ENCODE measurements at places on chromosomes 5 and 9.

GRCh38 chr5:59266410-59266809 lies 627.1 kb downstream of the PDE4D start:
- DNase-seq: no peak

DNA sequence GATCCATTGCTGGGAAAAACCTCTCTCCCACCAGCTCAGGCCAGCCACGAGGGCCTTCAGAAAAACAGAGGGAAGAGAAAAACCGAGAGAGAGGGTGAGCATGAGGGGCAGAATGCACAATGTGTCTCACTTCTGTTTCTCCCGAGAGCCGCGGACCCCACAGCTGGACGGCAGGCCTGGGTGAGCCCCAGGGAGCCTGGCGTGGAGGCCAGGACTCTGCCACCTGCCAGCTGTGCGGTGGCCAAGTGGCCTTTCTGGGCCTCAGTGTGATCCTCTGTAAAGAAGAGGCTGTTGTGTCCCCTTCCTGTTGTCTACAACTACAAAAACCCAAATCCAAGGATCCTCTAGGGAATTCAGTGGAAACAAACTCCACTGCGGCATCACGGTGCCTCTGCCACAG lies 179.3 kb downstream of the PAX5 start:
- DNase-seq: no peak

DNA sequence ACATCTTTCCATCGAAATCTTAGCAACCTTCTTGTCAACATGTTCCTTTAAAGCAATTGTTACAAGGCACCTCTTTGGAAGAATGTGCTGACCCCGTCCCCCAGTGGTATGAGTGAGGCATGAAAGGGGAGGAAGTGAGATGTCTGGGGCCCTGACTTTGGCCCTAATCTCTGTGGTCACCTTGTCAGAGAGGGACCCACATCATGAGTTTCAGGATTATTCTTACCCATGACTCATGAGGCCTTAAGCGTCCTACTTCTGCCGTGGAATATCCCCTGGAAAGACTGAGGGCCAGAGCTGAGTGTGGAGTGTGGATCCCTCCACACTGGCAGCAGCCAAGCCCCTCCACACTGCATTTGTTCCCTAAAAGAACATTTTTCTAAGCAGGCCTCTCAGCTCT lies 81.2 kb downstream of the FSTL4 start:
- DNase-seq: no peak

DNA sequence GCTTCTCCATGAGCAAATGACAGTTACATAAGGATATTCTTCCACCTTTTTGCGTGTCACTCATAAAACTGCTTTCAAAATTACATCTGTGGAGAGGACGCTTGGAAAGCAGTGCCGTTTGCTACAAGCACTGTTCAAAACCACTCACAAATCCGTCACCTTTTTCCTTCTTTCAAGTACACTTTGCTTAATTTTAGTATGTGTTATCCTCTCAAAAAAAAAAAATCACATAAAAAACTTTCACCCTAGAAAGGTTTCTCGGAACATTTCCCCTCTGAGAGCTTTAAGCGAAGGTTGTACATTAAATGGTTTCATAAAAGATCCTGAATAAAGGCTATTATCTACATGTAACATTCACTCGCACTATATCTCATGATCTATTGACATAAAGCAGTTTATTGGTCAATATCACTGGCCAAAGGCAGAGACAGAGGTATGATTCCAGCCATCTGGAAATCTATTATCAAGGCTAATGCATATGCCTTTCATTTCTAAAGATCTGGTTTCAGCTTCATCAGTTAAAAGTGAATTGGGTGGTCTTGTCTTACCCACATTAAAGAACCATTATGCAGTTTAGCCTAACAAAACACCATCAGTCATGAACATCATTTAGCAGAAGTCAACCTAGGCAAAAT lies 163.6 kb downstream of the ENC1 start:
- DNase-seq: no peak

- DNase-seq: peak; percentile 92
Observed at GRCh38 chr5:139651853-139652787, 4.0 kb downstream of the CXXC5 start.

DNA sequence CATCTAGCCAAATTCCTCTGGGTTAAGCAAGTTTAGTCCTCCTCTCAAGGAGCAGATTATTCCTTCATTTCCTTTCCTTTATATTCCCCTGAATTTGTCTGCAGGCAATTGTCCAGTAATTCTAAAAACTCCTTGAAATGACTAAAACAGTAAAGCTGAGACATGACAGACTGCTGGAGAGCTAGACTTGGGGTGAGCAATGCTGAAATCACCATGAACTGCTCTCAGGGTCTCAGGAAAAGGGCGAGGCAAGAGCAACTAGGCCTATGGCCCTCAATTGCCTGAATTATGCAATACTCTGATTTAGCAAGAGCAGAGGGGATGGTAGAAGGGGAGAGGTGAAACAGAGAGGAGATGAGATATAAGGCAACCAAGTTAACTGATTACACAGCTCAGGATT lies 172.9 kb upstream of the NREP start:
- no peak for DNase-seq

DNA sequence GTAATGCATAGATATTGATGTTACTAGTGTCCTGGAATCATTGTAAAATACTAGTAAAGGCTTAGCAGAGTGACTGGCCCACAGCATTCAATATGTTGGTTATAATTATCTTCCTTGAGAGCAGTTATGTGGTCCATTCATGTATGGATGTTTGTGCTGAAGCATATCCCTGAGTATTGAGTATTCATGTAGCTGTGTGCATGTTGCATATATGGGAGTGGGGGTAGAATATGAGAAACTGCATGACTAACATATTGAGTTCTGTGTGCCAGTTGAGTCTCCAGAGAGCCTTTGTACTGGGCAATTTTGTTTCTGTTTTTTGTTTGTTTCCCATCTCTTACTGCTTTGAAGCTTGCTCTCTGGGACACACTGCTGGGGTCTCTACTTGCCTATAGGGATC lies 222.7 kb upstream of the TRIM32 start:
- DNase-seq: no peak

DNA sequence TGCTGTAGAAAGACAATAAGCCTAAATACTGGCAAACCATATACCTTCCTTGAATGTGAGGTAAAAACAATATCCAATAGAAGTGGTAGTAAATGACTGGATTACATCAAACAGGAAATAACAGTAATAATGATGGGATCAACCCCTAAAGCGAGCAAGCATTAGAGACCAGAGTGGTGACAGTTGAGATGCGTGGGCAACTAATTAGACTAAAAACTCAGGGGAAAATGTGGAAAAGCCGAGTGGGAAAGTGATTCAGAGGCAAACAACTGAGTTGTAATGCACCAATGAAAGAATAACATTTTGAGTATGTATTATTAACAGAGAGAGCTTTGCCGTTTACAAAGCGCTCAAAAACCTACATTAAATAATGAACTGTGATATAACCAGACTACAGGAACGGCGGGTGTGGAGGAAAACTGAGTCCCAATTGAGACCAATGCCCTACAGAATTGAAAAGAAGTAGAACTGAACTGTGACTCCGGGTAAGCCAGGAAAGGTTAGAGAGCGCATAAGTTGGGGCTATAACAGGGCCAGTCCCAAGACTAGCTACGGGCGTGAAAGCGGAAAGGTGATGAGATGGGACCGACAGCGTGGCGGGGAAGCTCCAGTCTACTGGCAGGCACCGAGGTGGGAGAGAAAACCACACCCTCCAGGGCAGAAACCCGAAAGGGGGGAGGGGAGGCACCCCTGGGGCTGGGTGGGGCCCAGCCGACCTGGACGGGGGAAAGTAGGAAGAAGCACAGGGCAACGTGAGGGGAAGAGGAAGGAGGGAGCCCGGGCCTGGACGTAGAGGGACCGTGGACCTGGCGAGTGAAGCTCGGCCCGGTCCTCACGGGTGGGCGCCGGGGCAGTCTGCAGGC lies 592 bp downstream of the UBAP2 start:
- DNase-seq: peak; percentile 48
